ENCODE measurements at places on chromosomes 1 and 21.

- no peak for DNase-seq
Observed at GRCh38 chr1:211752317-211752716, 76.9 kb upstream of the NEK2 start.

GRCh38 chr1:221497046-221497445 lies 244.8 kb downstream of the DUSP10 start:
- DNase-seq: no peak

GRCh38 chr1:27934818-27935549 lies at the start of gene SMPDL3B:
Gene SMPDL3B, plus strand, starts transcription at chr1:27935000. Its CDS starts 184 bp downstream, at chr1:27935184.
- peak; percentile 12 for DNase-seq

- DNase-seq: peak; percentile 81
Observed at GRCh38 chr1:99662539-99663080, 16.7 kb downstream of the PALMD start.

GRCh38 chr1:119715542-119715941 lies 3.8 kb downstream of the PHGDH start:
- DNase-seq: no peak

- DNase-seq: no peak
Observed at GRCh38 chr1:116540088-116540487, 30.7 kb downstream of the CD58 start.

- DNase-seq: no peak
Observed at GRCh38 chr1:54516249-54516920, 31.6 kb upstream of the ACOT11 start.

GRCh38 chr1:75243124-75243523 lies 108.9 kb downstream of the LHX8 start:
- DNase-seq: no peak

GRCh38 chr21:44583089-44583799 lies 2.8 kb upstream of the KRTAP10-5 start:
- DNase-seq: no peak

GRCh38 chr1:69535490-69535889 lies 32.2 kb upstream of the LRRC7 start:
- no peak for DNase-seq

GRCh38 chr1:42973286-42973685 lies 14.6 kb upstream of the SLC2A1 start:
- no peak for DNase-seq

DNA sequence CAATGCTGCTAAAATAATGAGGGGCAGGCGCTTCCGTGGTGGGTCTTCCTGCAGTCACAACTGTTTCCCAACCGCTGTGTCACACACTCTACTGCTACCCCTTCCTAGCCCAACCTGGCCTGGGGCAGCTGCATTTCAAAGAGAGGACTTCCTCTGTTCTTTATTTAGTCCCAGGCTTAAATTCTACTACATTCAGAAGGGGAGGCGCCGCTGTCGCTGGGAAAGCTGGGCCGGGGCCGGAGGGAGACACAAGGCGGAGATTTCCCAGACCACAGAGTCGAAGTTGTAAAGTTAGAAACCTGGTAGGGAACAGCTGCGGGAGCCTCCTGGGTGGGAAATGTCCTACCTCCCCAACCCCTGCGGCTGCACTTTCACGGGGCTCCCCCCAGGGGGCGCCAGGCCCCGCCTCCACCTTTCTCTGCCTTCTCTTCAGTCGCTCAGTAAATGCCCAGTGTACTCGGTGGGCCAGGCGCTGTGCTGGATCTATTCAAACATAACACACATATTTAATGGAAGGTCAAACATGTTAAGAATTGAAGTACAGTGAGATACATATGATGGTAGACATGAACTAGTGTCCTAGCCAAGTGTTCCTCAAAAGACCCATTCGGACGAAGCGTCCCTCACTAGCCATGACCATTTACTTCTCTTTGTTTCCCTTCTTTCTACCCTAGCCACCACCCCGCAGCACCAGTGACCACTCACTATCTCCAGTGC lies 23.1 kb downstream of the DYRK3 start:
- DNase-seq: no peak

GRCh38 chr1:1441002-1441888 lies 5.8 kb downstream of the VWA1 start:
- DNase-seq: no peak

- DNase-seq: no peak
Observed at GRCh38 chr1:240586006-240586405, 25.9 kb downstream of the GREM2 start.

DNA sequence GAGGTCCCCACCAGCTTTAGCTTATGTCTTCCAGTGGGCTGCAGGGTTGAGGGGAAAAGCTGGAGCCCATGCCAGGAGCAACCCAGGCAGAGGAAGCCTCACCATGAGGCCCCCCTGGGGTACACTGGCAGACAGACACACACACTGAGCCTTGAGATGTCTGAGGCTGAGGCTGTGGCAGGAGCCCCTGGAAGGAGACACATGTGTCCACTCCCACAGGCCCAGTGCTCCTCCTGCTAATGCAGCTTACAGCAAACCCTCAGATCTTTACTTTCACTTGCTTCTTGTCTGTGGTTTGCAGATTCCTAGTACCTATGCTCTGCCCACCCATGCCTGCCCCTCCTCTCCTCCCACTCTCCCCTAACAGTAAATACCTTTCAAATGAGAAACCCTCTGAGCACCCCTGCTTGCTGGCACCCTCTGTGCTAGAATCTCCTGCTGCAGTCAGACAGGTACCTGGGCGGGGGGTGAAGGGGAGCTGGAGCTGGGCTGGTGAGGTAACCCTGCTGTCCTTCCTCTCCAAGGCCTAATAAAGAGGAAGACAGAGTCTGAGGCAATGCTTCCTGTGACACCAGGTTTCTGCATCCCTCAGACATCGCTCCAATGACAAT lies 63.4 kb upstream of the NEK2 start:
- DNase-seq: no peak

GRCh38 chr21:41707231-41707959 lies 59.5 kb downstream of the RIPK4 start:
- no peak for DNase-seq

DNA sequence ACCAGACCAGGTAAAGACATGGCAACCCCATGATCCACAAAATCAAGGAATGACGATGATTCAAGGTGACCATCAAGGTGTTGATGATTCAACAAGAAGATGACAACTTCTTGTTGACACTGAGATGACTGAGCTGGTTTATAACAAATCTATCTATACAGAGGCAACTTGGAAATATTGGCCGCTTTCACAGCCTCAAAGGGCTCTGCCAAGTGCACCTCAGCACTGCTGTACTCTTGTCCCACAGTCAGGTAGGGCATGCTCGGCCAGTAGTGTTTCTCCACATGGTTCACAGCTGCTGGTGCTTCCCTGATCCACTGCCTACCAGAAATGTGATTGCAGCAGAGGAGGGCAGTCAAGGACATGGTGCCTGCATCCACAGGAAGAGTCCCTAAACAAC lies 125.2 kb upstream of the SYT6 start:
- DNase-seq: no peak

DNA sequence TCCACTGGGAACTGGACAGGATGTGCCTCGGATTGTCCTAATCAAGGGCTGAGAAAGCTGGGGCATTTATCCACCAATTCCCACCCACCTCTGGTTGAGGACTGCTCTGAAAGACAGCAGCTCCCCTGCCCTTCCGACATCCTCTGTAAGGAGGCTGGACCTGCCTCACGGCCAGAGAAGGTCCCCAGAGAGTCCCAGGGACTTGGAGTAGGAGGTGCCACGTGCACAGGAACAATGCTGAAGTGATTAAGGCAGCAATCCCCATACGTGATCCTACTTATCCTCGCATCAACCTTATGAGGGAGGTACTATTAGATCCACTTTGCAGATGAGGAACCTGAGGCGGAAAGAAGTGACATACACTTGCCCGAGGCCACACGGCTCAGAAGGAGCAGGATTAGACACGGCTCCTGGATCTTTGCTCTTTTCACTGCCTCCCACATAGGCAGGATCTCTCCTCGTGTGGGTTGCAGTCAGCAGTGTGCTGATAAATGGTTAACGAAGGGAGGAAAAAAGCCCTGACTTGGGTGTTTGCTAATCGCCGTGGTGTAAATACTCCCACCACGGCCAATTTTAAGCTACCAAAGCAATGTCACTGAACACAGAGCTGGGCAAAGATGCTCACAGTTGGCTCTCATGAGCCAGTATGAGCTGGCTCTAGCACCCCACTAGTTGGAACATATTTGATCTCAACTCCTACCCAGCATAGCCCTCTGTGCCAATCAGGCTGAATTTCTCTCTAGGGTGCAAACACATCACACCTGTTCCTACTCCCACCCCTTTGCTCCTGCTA lies 18.6 kb upstream of the LDLRAP1 start:
- DNase-seq: no peak

DNA sequence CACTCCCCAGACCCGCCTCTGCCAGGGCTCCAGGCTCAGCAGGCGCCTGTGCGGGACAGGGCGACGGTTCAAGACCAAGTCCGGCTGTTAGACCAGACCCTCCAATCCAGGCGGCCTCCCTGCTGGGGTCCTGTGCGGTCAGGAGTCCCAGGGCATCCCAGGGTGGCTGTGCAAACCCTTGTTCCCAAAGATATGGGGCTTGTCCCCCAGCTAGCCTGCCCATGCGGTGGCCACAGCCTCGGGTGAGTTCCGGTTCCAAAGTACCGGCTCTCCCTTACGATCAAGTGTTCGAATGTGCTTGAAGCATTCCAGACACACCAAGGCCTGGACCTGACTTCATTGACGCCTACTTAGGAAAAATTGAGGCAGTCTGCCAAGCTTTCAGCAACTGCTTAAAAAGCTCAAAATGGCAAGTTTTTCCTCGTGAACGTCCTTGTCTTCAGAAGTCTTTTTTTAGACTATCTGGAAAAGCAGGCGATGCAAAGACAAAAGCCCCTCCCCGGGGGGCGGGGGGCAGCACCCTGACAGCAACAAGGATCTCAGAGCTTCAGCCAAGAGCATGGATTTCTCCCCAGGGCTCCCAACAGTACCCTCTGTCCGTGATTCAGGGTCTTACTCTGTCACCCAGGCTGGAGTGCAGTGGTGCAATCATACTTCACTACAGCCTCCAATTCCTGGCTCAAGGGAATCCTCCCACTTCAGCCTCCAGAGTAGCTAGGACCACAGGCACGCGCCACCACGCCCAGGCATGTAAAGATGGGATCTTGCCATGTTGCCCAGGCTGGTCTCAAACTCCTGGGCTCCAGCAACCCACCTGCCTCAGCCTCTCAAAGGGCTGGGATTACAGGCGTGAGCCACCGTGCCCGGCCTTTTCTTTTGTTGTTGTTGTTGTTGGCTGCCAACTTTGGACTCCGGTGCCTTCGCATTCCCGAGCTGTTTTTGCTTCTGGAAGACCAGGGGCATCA lies 2.3 kb downstream of the FAAP20 start:
- no peak for DNase-seq

DNA sequence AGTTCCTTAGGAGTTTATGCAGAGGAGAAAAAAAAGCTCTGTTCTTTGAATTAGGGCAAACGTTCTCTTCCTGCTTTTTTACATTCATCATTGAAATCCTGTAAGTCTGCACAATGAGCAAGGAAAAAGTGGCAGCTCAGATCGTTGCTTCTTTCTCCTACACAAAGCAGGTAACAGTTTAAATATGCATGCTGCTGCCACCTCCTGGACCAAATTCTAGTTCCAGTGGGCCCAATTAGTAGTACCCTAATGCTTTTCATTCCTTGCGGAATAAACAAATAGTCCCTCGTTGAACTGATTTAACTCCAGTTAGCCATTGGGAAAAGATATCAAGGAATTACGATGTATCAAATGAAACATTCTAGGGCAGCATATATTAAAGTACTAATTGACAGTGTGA lies 20.1 kb downstream of the YTHDF2 start:
- DNase-seq: no peak

- DNase-seq: no peak
Observed at GRCh38 chr1:115227346-115228082, 110.5 kb downstream of the NGF start.

GRCh38 chr1:60984062-60984799 lies 98.1 kb upstream of the NFIA start:
- DNase-seq: no peak

- DNase-seq: no peak
Observed at GRCh38 chr1:94714152-94714551, 106.0 kb upstream of the SLC44A3 start.

DNA sequence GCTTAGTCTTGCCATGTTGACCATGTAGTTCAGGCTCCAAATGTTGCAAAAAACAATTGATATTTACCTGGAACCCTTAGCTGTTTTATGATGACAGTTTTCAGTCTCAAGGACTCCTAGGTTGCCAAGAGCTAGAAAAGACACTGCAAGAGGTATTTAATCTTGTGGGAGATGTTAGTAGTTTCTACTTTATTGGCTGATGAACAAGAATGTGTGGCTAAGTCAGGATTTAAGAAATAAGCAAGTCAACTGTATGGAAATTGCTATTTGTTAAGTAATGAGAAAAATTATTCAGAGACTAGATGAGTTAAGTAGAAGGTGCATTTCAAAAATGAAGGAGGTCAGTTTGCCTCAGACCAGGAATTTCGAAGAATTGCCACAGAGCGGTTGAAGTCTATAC lies 639.7 kb upstream of the USP24 start:
- DNase-seq: no peak

- DNase-seq: peak; percentile 59
Observed at GRCh38 chr1:204828352-204828850, 42.3 kb upstream of the NFASC start.

DNA sequence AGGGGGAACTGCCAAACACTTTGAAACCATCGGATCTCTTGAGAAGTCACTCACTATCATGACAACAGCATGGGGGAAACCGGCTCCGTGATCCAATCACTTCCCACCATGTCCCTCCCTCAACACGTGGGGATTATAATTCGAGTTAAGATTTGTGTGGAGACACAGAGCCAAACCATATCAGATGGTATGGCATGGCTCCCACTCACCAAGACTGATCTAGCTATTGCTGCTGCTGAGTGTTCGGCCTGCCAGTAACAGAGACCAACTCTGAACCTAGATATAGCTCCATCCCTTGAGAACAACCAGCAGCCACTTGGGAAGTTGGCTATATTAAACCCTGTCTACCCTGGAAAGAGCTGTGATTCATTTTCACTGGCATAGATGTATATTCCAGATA lies 49.4 kb downstream of the CDCP2 start:
- DNase-seq: no peak

DNA sequence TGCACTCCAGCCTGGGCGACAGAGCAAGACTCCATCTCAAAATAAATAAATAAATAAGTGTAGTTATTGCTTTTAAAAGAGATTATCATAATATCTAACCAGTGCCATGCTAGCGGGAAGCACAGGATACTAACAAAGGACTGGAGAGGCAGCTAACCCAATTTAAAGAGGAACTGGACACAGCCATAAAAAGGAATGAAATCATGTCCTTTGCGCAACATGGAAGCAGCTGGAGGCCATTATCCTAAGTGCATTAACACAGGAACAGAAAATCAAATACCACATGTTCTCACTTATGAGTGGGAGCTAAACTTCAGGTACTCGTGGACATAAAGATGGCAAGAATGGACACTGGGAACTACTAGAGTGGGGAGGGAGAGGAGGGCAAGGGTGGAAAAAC lies 54.9 kb downstream of the TM2D1 start:
- DNase-seq: no peak

DNA sequence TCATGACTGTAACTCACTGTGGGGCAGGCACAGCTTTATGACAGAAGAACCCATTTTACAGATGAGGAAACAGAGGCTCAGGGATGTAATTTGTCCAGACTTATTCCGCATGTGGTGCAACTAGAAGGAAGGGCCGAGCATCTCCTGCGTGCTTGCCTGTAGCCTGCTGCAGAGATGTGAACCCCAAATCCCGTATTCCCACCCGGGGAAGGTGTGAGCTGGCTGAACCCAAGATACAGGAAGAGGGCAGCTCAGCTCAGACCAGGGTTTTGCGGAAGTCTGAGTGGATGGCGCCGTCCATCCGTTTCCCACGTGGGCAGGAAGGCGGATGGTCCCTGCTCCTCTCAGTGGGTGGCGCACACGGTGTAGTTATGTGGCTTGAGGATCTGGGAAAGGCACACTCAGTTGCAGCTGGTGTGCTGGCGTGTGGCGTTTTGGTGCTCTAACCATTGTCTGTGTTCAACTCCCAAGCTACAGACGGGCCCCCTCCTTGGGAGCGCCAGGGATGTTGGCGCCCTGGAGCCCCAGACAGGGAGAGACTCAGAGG lies 1.2 kb downstream of the CROCC start:
- DNase-seq: no peak
